ENCODE measurements at places on chromosomes 11 and 22. TPM values are rescaled to one million over a fixed set of nuclear protein-coding genes. Genes with fewer than 3 reads are reported as not detected.

The ACCSL gene
- total RNA-seq = not detected

The KRTAP5-1 gene
- not detected for total RNA-seq

The TNNT3 gene
- total RNA-seq = 2.6 TPM

The CTSF gene
- total RNA-seq = 0.90 TPM

The OR10A2 gene
- not detected for total RNA-seq

Measured in activated CD8-positive, alpha-beta T cell treated with anti-CD3 and anti-CD28 coated beads, Interleukin-2, amount 10 ng/mL, durations not matched to agents 7 days and 5 days (primary cell).